Lung (tissue), 17 donors: ENCODE measurements at places on chromosomes 6 and 20. TPM values are rescaled to one million over a fixed set of nuclear protein-coding genes. Genes with fewer than 3 reads are reported as not detected.

GRCh38 chr20:57828696-57829095 lies 118.9 kb upstream of the PMEPA1 start:
- no peak for DNase-seq

DNA sequence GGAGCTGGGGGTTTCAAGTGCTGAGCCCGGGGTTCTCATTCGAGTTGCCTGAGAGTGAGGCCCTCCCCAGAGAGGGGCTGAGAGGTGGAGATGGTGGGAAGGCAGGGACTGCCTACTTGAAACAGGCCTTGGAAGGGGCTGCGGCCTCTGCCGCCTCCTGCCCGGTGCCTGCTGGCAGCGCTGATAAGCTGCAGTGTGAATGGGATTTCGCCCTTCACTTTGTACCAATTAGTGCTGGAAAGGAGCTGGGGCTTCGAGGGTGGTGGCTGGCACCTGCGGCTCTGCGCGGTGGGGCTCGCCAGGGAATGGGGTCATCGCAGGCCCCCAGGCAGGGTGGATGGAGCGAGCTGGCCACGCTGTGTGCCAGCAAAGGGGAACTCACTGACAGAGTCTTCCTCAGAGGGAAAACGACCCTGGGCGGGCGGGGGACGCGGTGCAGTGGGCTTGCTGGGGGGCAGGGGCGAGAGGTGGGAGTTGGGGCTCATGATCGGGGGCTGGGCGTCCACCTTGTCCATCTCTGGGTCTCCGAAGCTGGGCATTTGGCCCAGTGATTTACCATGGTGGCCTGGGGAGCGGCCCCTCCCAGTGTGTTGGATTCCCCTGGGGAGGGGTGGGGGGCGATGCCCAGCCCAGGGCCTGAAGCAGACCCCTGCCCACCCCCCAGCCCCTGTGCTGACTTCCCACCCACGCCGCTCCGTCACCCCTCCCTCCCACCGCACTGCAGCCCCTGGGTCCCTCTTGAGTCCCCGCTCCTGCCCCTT lies 22.9 kb downstream of the COL20A1 start:
- peak; percentile 10 for DNase-seq

DNA sequence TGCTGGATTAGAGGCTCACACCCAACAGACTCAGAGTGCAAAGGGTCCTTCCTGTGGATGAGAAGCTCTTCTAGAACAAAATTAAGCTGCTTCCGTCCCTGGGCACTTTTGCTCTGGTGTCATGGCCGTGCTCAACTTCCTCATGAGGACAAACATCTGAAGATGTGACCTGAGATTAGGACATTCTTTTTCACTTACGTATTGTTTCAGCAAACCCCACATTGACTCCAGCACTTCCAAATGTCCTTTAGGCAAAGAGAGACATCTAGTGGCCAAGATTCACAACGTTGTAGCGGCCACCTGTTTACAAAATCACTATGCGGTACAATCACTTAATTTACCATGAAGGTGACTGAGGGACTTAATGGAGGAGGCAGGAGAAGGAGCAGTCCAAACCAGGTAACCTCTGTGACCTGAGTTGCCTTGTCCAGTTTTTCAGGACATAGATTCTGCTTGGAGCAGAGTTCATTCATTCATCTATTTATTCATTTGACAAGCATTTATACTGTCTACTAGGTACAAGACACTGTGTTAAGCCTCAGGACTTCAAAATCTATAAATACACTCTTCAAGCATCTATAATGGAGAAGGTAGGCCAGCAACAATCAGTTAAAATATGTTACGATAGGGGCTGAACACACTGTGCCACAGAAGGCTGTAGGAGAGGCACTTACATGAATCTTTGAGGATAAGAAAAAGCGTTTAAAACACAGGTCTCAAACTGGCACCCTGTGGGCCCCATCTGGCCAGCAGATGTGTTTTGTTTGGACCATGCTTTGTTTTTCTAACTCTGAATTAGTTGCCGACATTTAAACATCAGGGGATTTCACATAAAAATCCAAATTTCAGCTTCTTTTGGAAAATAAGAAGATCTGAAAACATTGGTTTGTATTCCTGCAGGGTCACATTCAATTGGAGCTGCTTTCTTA lies 5.6 kb upstream of the ADGRF1 start:
- peak; percentile 89 for DNase-seq

GRCh38 chr6:142218446-142218845 lies 71.4 kb downstream of the VTA1 start:
- no peak for DNase-seq

DNA sequence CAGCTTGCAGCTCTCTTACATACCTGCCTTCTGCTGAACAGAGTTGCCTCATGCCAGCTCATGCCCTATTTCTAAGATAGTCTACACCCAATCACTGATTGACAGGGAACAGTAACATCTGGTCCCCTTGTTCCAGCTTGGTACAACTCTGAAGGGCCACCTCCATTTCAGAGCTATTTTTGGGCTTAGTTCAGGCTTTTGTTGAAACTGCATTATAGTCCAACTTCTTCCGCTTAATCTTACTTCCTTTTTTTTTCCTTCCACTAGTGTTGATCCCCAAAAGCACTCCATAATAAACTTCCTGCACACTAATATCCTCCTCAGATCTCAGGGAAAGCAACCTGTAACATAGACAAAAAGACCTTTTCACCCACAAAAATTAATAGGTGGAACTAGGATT lies 65.7 kb upstream of the TNFRSF21 start:
- no peak for DNase-seq

The GNAS-AS1 gene
- polyA plus RNA-seq = 0.07 TPM

The GSTA3 gene
- polyA plus RNA-seq = 1.1 TPM

The ULBP1 gene
- polyA plus RNA-seq = 1.9 TPM
